ENCODE measurements at places on chromosomes 3 and 15.

GRCh38 chr15:70387993-70388392 is 290.3 kb upstream of the TLE3 start:
- DNase-seq, result no peak

GRCh38 chr3:108518895-108519294 is 8.5 kb upstream of the MYH15 start:
- DNase-seq, result no peak

DNA sequence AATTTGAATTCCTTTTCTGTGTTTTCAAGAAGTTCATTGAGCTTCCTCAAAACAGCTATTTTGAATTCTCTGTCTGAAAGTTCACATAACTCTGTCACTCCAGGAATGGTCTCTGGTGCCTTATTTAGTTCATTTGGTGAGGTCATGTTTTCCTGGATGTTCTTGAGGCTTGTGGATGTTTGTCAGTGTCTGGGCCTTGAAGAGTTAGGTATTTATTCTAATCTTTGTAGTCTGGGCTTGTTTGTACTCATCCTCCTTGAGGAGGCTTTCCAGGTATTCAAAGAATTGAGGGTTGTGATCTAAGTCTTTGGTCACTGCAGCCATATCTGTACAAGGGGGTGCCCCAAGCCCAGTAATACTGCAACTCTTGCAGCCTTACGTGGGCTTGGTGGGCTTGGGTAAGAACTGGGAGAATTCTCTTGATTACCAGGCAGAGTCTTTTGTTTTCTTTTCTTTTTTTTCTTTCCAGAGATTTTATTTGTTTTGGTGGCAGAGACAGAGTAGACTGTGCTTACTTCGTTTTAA is 19.3 kb upstream of the CCNDBP1 start:
- no peak for DNase-seq

- no peak for DNase-seq
These were observed 5.5 kb downstream of the GRIP2 start for GRCh38 chr3:14534516-14535191.

DNA sequence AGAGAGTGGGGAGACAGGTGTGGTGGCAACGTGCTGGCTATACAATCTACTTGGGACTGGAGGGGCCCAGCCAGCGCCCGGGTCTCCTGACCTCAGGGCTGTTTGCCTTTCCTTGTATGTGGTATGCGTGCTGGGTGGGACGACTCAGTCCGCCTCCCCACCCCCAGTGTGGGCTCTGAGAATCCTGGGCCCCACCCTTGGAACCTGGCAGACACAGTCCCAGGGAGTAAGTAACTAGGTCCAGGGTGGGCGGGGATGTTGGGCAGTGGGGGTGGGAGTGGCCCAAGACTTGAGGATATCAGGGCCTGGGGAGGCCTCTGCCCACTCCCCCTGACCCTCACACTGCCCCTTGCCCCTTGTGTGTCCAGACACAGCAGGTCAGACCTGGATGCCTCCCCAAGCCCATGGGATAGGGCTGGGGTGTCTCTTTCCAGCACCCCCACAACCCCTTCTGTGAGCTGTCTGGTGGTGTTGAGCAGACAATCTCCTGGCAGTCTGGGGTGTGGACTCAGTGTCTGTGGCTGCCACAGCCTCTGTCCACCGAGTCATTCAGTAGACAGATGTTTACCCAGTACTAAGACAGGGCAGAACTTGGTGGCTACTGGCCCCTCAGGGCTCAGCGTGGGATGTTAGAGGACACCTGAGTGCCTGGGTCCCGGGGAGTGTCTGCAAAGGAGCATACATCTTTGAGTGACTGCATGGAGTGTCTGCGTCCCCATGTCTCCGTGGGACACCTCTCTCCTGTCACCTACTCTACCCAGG is 1.3 kb downstream of the CHST13 start:
- no peak for DNase-seq

DNA sequence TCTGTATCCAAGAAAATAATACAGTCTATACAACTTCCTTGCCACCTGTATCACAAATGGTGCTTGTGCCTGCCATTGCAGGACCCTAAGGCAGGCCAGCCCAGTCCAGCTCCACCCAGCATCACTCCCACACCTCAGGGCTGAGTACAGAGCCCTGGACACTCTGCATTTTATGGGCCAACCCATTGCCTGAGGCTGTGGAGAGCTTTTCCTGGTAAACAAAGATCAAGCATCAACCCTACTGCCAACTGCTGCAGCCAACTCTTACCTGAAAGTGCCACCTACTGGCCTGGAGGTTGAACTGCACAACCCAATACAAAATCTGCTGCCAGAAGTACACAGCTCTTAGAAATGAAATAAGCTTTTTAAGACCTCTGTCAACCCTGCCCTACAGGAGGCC is 1082.2 kb downstream of the NAALADL2 start:
- DNase-seq, result peak; percentile 34

DNA sequence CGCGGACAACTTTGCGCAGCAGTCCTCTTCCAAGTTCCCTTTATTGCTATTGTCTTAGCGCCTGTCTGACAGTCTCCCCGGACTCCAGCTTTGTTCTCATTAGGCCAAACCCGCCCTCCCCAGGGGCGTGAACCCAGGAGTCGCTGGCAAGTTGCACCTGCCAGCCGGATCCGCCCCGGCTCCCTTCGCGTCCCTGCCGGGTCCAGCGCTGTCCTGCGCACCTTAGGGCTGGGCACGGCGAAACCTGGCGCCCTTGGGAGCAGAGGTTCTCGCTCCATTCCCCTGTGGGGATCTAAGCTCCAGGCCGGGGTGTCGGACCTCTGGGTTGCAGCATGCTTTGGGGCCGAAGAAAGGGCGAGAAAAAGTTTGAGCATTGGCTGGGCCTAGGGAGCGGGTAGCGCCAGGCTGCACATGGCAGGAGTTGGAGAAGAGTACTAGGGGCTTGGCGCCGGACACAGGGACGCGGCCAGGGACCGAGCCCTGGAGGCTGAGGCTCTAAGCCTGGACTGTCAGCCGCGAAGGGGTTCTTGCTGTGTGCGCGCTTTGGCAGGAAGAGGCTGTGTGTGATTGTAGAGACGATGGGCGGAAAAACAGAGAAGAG is 335.1 kb upstream of the THRB start:
- DNase-seq, result no peak

DNA sequence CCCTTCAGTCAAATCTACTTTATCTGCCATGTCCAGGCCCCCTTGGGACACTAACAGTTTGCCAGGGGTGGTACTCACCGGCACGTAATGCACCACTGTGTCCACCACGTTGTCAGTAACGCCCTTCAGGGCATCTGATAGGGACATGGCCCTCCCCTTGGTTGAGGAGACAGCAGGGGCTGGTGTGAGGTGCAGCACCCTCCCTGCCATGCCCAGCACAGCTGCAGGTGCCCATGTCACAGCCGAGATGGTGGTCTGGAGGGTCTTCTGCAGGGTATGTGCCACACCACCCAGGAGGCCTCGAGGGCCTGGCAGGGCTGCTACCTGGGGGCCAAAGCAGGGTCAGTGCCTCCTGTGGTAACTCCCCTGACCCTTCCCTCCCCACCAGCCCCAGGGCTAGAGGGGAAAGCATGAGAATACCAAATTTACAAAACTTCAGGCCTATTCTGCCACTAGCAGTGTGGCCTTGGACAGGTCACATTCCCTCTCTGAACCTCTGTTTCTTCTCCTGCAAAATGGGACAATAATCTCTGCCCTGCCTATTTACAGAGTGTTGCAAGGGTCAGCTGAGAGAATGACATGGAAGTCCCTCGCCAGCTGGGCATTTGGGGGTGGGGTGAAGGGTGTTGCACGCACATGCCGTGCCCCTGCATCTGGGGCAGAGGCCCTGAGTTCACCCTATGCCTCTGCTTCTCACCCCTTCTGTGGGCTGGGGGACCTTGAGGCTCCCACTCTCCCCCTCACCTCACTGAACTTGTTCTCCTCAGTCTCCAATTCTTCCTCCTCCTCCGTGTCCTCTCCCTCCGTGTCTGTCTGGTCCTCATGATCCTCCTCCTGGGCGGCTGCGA is 11.8 kb upstream of the KIF7 start:
- no peak for DNase-seq

- no peak for DNase-seq
These were observed 16.0 kb downstream of the ROBO2 start for GRCh38 chr3:77055841-77056341.

- peak; percentile 6 for DNase-seq
These were observed 24.0 kb upstream of the TRH start for GRCh38 chr3:129950318-129951046.

- DNase-seq, result no peak
These were observed 256.7 kb upstream of the TLE3 start for GRCh38 chr15:70354346-70354905.

GRCh38 chr3:114155370-114155821 is 23.5 kb downstream of the DRD3 start:
- DNase-seq, result peak; percentile 61

DNA sequence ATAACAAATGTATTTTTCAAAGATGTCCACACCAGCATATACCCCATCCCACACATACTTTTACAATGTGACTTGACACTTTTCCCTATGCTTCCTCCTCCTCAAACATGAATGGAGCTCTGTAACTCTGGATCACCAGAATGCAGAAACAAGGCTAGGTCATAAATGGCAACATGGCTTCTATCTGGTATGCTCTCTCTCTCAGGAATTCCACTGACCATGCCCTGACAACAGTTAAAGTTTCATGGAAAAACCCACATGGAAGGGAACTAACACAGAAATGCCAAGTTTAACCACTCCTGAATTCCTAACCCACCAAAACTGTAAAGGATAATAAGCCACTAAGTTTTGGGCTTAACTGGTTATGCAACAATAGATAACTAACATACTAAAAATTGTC is 19.9 kb downstream of the MYO9A start:
- no peak for DNase-seq

DNA sequence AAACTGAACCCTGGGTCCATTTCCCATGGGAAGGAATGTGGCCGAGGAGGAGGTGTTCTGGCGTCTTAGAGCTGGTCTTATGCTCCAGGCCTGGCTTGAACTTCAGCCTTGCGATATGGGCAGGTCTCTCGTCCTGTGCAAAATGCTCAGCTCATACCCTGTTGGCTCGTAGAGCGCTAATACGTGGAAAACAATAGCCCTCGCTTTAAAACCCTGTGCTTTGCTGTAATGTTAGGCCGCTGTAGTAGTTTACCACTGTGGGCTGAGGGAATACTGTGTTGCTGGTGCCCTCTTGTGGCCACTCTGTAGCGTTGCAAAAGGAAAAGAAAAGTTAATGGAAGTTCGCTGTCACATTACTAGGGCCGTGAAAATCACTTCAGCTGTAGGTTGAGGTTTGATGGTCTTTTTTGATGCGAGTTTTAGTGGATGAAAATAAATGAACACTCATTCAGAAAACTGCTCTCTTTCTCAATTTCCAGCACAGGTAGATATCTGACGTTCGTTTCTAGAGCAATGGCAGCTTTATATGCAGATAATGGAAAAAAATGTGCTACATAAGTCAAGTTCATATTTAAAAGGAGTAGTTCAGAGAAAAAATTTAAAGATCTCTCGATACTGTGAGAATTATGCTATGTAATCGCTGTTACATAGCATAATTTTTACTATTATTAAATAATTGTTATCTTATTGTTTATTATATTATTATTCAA is 92.9 kb downstream of the MCTP2 start:
- DNase-seq, result peak; percentile 45

- DNase-seq, result no peak
These were observed 1.8 kb downstream of the ONECUT1 start for GRCh38 chr15:52788099-52788986.

- no peak for DNase-seq
These were observed 11.9 kb downstream of the TMEM158 start for GRCh38 chr3:45214061-45214680.

DNA sequence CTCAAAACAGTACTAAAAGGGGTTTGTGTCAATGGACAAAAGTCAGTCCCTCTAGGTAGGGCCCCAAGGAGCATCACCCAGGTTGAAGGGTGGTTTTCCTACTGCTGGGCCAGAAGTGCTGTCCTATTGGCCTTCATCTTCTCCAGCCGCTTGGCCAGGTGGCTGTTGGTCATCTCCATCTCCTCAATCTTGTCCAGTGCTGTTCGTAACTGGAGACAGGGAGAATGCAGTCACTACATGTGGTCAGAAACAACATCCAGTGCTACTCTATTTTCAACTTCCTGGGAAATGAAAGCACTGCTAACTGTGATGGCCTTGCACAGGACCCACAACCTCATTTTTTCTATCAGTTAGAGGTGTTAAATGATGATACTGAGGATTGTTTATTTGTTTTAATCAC is 60.4 kb downstream of the MLH1 start:
- no peak for DNase-seq

DNA sequence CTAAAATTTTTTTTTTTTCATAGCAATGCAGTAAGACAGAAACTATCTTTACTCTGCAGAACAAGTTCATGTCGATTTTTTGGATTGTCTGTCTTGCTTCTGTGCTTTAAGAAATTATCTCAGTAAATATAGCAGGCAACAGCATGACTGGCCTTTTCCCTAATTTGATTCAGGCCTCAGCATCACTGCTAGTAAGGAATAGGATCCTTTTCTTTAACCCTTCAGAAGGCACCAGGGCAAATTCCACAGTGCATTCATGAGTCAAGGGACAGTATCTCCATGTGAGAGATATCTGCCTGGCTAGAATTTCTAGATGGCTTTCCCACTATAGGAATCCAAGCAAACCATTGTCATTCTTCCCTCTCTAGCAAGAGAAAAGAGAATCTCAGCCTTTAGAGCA is 71.4 kb downstream of the TIPARP start:
- DNase-seq, result no peak

DNA sequence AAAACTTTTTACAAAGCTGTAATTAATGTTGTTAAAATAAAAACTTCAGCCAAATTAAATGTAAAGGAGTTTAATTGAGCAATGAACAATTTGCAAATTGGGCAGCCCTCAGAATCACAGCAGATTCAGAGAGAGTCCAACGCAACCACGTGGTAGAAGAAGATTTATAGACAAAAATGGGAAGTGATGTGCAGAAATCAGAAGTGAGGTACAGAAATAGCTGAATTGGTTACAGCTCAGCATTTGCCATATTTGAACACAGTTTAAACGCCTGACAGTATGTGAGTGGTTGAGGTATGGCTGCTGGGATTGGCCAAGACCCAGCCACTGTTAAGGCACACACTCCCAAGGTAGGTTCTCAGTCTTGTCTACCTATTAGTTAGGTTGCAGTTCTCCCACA is 14.4 kb upstream of the PLA2G4D start:
- no peak for DNase-seq

GRCh38 chr15:80769829-80770705 is 9.1 kb upstream of the CEMIP start:
- DNase-seq, result no peak

DNA sequence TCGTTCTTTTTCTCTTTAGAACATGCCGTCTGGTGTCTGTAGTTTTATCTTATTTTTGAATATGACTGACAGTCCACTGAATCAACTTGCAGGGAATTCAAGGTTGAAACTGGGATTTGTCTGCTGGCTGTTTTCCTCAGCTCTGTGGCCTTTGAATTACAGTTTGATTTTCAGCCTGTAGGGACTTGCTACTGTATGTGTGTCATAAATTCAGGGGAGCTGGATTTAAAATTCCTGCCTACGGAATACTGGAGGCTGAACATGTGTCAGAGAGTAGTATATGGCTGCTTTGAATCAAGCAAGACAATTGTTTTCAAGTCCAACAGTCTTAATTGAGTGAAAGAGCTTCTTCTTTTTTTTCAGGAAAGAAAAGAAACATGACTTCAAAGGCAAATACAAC is 33.9 kb downstream of the RARB start:
- DNase-seq, result no peak

- no peak for DNase-seq
These were observed 265.4 kb upstream of the HES1 start for GRCh38 chr3:193870376-193871219.

GRCh38 chr3:81985996-81986723 is 224.7 kb upstream of the GBE1 start:
- no peak for DNase-seq
